Amniotic stem cell (primary cell): ENCODE measurements at places on chromosomes 16 and 17.

- no peak for DNase-seq
These were observed 689.5 kb upstream of the RBFOX1 start for GRCh38 chr16:6643080-6643686.

GRCh38 chr17:80498242-80498919, 22.0 kb upstream of the NPTX1 start:
- DNase-seq = no peak

DNA sequence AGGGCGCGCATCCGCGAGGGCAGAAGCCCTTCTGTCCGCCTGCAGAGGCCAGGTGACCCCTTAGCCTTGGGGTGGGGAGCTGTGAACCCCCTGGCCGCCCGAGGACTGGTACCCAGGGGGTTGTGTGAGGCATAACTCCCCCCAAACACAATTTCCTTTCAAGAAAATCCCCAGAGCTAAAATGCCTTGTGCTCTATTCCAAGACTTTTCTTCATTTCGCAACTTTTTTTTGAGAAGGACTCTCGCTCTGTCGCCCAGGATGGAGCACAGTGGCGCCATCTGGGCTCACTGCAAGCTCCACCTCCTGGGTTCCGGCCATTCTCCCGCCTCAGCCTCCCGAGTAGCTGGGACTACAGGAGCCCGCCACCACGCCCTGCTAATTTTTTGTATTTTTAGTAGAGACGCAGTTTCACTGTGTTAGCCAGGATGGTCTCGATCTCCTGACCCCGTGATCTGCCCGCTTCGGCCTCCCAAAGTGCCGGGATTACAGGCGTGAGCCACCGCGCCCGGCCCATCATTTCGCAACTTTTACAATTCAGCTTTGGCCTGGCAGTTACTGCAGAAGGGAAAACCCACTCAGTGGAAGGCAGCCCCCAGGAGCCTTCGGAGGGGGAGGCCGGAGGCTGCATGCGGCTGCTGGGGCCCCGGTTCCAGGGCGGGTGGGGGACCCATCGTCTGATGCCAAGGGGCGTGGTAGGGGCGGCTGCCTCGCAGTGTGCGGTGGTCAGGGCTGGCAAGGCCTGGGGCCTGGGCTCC, 963 bp upstream of the APRT start:
- DNase-seq = no peak

- no peak for DNase-seq
These were observed 4.0 kb downstream of the NUPR1 start for GRCh38 chr16:28534542-28535373.

DNA sequence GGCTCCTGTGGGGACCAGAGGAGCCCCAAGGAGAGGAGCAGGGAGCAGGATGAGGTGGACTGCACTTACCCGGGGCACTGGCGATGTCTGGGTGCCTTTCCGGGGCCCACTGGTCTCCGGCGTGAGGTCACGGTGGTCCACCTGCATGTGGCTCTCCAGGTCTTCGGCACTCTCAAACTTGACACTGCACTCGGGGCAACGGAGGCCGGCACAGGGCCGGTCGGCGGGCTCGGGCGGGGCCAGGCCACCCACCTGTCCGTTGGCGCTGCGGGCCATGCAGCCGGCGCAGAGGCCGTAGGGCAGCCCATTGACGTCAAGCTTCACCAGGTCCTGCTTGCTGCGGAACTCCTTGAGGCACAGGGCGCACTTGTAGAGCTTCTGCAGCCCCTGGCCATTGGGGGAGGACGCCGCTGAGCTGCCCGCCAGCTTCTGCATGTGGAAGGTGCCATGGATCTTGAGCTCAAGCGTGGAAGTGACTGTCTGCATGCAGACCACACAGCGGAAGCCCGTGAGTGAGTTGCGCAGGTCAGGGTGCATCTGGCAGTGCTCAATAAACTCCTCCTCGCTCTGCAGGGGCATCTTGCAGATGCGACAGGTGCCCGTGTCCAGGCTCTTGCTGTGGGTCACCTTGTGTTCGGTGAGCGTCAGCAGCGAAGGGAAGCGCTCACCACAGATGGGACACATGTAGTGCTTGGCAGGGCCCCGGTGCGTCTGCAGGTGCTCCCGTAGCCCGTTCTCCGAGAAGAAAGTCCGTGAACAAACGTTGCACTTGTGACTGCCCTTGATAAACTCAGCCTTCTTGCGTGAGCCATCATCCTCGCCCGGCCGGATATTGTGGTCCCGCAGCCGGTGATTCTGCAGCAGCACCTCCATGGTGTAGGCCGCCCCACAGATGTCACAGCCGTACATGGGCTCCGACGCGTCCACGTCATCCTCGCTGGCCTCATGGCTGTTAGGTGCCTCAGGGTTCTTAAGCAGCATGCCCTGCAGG, 220.0 kb downstream of the ZNF423 start:
- DNase-seq = no peak

DNA sequence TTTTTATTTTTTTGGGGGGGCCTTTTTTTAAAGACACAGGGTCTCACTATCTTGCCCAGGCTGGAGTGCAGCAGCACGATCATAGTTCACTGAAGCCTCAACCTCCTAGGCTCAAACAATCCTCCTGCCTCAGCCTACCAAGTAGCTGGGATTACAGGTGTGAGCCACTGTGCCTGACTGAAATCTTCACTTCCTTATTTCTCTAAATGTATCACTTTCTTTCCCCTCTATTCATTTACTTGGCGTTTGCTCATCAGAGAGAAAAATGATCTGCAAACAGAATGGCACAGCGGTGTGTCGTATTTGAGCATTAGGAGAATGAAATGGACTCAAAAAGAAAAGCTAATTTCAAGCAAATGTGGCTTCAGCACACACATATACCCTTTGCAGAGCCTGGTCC, 44.3 kb upstream of the CDH5 start:
- no peak for DNase-seq

- no peak for DNase-seq
These were observed 157.0 kb downstream of the CPPED1 start for GRCh38 chr16:12646490-12647274.

GRCh38 chr17:43013296-43013695, 6.7 kb downstream of the IFI35 start:
- DNase-seq = no peak

- DNase-seq = no peak
These were observed 73.3 kb downstream of the SRCIN1 start for GRCh38 chr17:38532451-38532850.
